NCI-H2081 treated with DMSO at 0.1 percent for 48 hours (cell line): ENCODE measurements at places on chromosomes 7 and 10.

- DNase-seq: no peak
These were observed 104.4 kb downstream of the MICALL2 start for GRCh38 chr7:1354661-1355567.

DNA sequence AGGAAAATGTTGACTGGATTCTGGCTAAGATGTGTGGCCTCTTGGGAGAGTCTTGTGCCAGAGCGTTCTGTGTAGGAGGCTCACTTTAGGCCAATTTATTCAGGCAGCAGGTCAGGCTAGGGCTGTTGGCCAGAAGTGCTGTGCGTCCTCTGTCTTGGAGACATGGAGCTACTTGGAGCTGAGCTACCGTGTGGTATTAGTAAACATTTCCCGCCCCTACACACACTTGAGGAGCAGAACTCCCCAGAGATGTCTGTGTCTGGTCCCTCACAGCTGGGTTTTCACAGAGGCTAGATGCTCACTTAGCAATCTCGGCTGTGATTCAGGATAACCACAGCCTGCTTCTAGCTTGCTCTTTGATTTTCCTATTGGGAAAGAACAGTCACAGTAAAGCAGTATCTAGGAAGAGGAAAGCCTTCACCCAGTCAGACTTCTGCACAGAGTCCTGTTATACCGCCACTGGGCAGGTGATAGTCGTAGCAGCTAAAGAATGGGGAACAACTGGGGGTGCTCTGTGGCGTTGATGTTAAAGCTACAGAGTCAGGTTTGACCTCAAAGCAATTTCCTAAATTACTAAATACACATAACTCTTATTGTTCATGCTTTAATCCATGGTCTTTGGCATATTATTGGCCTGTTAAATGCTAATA, 86.7 kb downstream of the MDFIC start:
- no peak for DNase-seq

DNA sequence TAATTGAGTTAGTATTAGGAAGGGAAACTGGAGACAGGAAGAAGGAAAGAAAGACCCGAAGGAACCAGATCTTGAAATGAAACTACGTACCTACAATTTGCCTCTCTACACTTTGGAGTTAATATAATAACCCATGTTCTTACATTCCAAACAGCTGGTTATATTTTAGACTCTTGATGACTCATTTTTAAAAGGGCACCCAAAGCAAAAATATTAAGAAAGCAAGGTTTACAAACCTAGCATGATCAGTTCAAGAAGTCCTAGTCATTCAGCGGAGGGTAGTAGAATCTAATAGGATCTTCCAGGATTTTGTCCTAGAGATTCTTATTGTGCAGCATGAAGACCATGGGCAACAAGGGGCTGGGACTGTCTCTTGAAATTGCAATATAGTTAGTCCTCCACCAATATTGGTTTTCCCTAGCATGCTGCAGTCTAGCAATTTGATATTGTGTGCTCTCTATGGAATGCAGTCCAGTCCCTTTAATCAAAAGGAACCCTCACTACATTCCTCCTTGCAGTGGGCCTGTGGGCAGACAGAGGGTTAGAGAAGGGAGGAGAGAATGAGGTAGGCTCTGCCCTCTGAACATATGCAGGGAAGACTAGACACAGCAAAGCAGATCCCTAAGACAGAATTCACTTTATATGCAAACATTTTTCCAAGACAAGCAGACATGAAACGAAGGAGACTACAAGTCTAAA, 230.3 kb downstream of the INHBA start:
- no peak for DNase-seq

- no peak for DNase-seq
These were observed 12.7 kb upstream of the NRP1 start for GRCh38 chr10:33347211-33347610.
